ENCODE measurements at places on chromosomes 3 and 15.
A peak's percentile ranks its signal among the peaks of the same experiment; 100 is the strongest.

GRCh38 chr15:86663304-86663703 is 583.6 kb downstream of the AGBL1 start:
- no peaks in the 10 kb centered on the region for H3K27me3 ChIP-seq
- H3K4me3 ChIP-seq, result no peak overlapping the region
- peaks cover 7% of the 10 kb centered on the region for H3K4me1 ChIP-seq
- H3K27ac ChIP-seq, result no peak overlapping the region

GRCh38 chr3:41224120-41224806 is 25.0 kb downstream of the CTNNB1 start:
- no peak for DNase-seq
- H3K4me3 ChIP-seq, result no peak overlapping the region
- no peaks in the 10 kb centered on the region for H3K27me3 ChIP-seq
- H3K27ac ChIP-seq, result no peak overlapping the region
- H3K4me1 ChIP-seq, result peaks cover 23% of the 10 kb centered on the region
- peaks cover 51% of the 10 kb centered on the region for H3K36me3 ChIP-seq

- H3K4me1 ChIP-seq, result no peaks in the 10 kb centered on the region
- no peaks in the 10 kb centered on the region for H3K36me3 ChIP-seq
- DNase-seq, result no peak
- H3K27me3 ChIP-seq, result no peaks in the 10 kb centered on the region
These were observed 11.3 kb upstream of the RAF1 start for GRCh38 chr3:12675115-12675810.

DNA sequence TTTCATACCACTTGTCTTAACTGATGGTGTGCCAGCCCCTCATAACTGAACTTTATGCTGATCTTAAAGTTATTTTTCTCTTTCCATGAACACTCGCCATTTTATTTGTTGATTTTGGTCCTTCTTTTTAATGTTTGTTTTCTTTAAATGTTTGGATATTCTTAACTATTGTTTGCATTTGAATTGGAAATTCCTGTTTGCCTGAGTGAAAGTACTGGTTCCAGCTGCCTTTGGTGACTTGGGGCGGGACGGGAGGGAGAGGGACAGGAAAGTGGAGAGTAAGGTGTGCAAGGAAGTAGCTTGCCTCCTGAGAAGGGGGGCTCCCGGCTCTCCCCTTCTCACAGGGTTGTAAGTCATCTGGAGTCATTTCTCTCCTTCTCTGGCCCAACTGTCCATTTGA is 287.1 kb upstream of the PPP2R3A start:
- H3K27me3 ChIP-seq, result no peaks in the 10 kb centered on the region
- H3K36me3 ChIP-seq, result no peaks in the 10 kb centered on the region
- H3K27ac ChIP-seq, result no peak overlapping the region
- no peak for DNase-seq
- H3K4me3 ChIP-seq, result no peak overlapping the region

DNA sequence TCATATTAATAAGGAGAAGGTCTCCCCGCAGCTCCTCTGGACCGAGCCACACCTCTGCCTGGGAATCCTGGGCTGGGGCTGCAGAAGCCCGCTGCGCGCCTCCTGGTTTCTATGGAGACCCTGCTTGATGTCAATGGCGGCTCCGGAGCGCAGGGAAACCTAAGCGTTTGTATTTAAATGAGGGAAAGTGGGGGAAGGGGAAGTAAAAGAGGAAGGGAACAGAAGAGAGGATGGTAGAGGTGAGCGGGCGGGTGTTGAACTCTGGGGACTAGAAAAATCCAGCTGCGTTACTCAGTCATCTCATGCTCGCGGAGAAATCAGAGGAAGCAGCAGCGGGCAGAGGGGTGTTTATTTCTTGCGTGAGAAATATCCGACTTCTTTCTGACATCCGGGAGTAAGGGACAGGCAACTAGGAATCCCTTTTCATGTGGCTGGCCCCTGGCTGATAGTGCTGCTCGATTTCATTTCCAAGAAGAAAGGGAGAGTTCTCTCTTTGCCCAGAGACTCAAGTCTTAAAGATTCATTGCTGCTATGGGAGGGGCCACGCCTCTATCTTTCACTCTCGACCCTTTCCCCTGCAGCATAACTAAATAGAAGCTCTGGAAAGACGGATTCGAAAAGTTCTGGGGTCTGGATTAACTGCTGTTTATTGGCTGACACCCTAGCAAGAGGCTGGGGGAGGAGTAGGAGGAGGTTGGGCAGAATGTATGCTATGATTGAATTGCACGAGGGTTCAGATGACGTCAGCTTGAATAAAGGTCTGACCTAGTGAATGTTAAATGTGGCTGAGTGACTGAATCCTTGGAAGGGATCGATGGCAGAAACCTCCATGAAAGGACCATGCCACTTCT is 110.5 kb upstream of the GAP43 start:
- peak overlapping the region; percentile 75 for H3K4me3 ChIP-seq
- DNase-seq, result peak; percentile 24
- peaks cover 43% of the 10 kb centered on the region for H3K27me3 ChIP-seq
- H3K4me1 ChIP-seq, result peaks cover 16% of the 10 kb centered on the region
- H3K36me3 ChIP-seq, result no peaks in the 10 kb centered on the region
- H3K27ac ChIP-seq, result no peak overlapping the region

DNA sequence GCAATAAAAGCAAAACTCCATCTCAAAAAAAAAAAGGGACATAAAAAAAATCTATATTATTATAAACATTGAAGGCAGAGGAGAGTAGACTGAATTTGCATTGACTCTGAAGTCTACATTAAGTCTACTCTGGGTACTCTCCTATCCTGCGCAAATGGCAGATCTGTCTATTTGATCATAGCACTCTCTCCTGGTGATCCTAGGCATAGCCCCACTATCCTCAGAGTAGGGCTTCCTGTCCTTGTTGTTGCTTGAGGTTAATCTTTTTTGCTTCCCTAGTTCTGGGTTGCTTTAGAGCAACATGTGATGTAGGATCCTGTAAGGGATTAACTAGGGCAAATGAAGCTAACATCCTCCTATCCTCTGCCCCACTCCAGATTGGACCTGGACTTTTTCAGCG is 82.1 kb upstream of the LRRFIP2 start:
- H3K36me3 ChIP-seq, result peaks cover 36% of the 10 kb centered on the region
- H3K4me3 ChIP-seq, result no peak overlapping the region
- no peaks in the 10 kb centered on the region for H3K27me3 ChIP-seq
- no peak overlapping the region for H3K27ac ChIP-seq

DNA sequence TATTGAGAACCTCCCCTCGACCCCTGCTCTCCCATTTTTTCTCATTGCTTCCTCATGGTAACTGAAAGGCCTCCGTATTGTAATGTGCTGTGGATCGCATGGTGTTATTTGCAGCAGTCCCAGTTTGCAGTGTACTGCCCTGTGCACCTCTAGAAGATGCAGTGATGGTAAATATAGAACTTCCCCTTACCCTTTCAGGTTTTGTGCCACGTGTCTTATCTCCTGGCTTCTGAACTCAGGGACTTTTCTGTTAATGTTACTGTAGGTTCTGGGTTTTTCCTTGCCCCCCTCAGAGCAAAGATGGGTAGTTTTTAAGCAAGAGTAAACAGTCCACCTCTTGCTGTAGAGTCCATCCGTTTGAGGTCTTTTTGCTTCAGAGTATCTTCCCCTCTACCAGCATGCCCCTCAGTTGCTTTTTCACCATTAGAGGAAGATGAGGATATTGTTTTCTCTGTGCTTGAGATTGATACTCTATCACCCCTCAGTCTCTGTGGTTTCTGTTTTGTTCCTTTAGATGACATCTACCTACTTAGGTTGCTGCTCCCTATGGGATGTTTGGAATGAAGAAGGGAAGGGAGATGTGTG is 22.4 kb downstream of the CHD2 start:
- no peak for DNase-seq
- peak overlapping the region; percentile 64 for H3K27ac ChIP-seq
- no peaks in the 10 kb centered on the region for H3K27me3 ChIP-seq
- H3K4me3 ChIP-seq, result no peak overlapping the region
- peaks cover 63% of the 10 kb centered on the region for H3K4me1 ChIP-seq

DNA sequence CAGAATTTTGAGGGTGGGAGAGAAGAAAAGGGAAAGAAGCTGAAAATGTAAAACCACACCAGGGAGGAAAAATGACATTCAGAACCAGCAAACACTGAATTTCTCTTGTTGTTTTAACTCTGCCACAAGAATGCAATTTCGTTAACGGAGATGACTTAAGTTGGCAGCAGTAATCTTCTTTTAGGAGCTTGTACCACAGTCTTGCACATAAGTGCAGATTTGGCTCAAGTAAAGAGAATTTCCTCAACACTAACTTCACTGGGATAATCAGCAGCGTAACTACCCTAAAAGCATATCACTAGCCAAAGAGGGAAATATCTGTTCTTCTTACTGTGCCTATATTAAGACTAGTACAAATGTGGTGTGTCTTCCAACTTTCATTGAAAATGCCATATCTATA is 15.5 kb downstream of the GREM1 start:
- H3K4me1 ChIP-seq, result no peaks in the 10 kb centered on the region
- peaks cover 40% of the 10 kb centered on the region for H3K27me3 ChIP-seq
- H3K4me3 ChIP-seq, result no peak overlapping the region

- peak; percentile 45 for DNase-seq
- H3K27ac ChIP-seq, result peak overlapping the region; percentile 81
- peak overlapping the region; percentile 85 for H3K4me3 ChIP-seq
- peaks cover 40% of the 10 kb centered on the region for H3K27me3 ChIP-seq
- H3K36me3 ChIP-seq, result no peaks in the 10 kb centered on the region
These were observed 54.2 kb downstream of the CCDC54 start for GRCh38 chr3:107431246-107432012.

GRCh38 chr15:65818927-65819562 is 27.0 kb upstream of the DENND4A start:
- H3K27ac ChIP-seq, result peak overlapping the region; percentile 93
- peaks cover 1% of the 10 kb centered on the region for H3K36me3 ChIP-seq
- peak overlapping the region; percentile 50 for H3K4me3 ChIP-seq
- peak; percentile 42 for DNase-seq

- peaks cover 10% of the 10 kb centered on the region for H3K4me1 ChIP-seq
- DNase-seq, result no peak
- no peak overlapping the region for H3K27ac ChIP-seq
- H3K27me3 ChIP-seq, result no peaks in the 10 kb centered on the region
- peaks cover 5% of the 10 kb centered on the region for H3K36me3 ChIP-seq
These were observed 9.5 kb downstream of the ABCC5 start for GRCh38 chr3:184008161-184008560.

GRCh38 chr3:129365296-129366136 is 62.9 kb downstream of the EFCAB12 start:
- no peak for DNase-seq
- H3K27me3 ChIP-seq, result no peaks in the 10 kb centered on the region
- H3K4me1 ChIP-seq, result no peaks in the 10 kb centered on the region
- H3K4me3 ChIP-seq, result no peak overlapping the region
- no peaks in the 10 kb centered on the region for H3K36me3 ChIP-seq
- H3K27ac ChIP-seq, result no peak overlapping the region

DNA sequence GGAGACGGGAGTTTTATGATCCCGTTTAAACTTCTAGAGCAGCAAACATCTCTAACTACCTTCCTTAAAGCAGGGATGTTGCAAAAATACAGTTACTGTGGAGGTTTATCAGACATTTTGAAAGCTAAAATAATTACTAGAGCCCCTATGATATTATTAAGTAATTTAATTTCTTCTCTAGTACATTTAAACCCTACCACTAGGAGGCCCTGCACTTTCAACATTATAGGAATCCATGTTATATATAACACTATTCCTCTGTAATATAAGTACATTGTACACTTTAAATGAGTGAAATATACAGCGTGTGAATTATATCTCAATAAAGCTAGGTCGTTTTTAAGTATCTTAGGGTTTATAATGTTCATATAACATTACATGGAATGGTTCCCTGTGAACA is 11.5 kb downstream of the SETMAR start:
- H3K27ac ChIP-seq, result no peak overlapping the region
- no peak for DNase-seq
- H3K27me3 ChIP-seq, result no peaks in the 10 kb centered on the region
- no peaks in the 10 kb centered on the region for H3K4me1 ChIP-seq
- H3K36me3 ChIP-seq, result peaks cover 17% of the 10 kb centered on the region

DNA sequence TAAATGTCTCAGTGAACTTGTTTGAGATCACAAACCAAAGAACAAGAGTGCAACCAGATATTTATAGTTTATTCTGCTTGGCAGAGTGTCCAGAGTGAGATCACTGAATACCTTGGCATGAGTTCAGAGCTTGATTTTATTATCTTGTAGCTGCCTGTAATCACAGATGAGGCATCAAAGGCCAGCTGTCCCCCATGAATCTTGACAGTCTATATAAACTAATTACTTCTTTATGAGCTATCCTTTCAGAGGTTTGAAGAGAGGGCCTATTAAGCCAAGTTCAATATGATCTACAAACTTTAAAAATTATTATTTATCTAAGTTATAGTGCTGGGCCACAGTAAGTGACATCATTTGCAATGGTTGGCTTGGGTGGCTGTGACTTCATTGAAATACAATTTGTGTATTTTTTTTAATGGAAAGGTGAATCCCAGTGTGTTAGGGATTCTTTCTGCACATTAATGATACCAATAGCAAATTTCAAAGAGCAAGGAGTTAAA is 251.5 kb downstream of the CLSTN2 start:
- H3K4me3 ChIP-seq, result no peak overlapping the region
- no peaks in the 10 kb centered on the region for H3K36me3 ChIP-seq
- no peak for DNase-seq
- H3K4me1 ChIP-seq, result no peaks in the 10 kb centered on the region
- no peak overlapping the region for H3K27ac ChIP-seq
- H3K27me3 ChIP-seq, result peaks cover under 1% of the 10 kb centered on the region

DNA sequence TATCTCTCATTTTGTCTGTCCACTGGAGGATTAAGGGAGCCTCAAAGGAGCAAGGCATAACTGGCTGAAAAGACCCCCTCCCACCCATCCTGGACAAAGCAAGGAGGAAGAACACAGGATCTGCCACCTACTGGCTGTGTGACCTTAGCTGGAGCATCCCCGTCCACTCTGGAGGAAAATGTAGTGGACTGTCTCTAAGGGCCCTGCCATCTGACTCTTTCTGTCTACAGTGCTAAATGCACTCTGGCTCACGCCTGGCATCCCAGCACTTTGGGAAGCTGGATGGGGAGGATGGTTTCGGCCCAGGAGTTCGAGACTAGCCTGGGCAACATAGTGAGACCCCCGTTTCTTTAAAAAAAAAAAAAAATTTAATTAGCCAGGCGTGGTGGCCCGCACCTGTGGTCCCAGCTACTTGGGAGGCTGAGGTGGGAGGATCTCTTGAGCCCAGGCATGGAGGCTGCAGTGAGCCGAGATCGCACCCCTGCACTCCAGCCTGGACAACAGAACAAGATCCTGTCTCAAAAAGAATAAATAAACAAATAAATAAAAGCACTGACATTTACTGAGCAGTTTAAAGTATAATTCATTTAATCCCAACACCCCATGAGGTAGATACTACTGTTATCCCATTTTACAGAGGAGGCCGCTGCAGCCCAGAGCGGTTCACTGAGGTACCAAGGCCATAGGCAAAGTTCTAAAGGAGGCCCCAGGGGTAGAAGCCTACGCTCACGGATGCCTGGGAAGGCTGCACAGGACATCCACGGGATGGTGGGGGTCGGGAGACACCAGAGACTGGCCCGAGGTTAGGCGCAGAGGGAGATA is 1.1 kb downstream of the TBC1D2B start:
- peaks cover 54% of the 10 kb centered on the region for H3K4me1 ChIP-seq
- peak overlapping the region; percentile 94 for H3K27ac ChIP-seq
- peaks cover 39% of the 10 kb centered on the region for H3K36me3 ChIP-seq
- H3K4me3 ChIP-seq, result peak overlapping the region; percentile 100
- H3K27me3 ChIP-seq, result no peaks in the 10 kb centered on the region
